RPMI7951 (cell line): ENCODE measurements at places on chromosomes 7 and 10. TPM values are rescaled to one million over a fixed set of nuclear protein-coding genes. Genes with fewer than 3 reads are reported as not detected.

GRCh38 chr10:102299873-102300272 lies 54.5 kb downstream of the GBF1 start:
- DNase-seq = peak; percentile 33

- peak; percentile 14 for DNase-seq
These were observed 14.6 kb downstream of the FGL2 start for GRCh38 chr7:77184990-77185389.

- DNase-seq = peak; percentile 23
These were observed 554.9 kb downstream of the KCNMA1 start for GRCh38 chr10:77082601-77083252.

DNA sequence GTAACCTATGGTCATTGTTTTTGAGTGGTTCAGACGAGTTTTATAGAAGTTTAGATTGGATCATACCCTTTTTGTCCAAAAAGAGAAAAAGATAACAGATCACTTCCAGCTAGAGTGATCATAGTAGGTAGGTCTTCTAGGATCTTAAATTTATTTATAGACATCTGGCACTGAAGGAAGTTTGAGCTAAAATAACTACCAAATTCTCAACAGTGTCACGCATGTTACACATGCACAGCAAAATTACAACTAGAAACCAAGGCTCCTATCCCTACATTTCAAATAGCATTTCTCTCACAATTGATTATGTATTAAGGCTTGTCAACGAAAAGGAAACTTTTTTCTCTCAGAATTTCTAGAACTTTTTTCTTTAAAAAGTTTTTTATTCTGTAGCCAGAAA lies 2.3 kb downstream of the CALU start:
- no peak for DNase-seq

DNA sequence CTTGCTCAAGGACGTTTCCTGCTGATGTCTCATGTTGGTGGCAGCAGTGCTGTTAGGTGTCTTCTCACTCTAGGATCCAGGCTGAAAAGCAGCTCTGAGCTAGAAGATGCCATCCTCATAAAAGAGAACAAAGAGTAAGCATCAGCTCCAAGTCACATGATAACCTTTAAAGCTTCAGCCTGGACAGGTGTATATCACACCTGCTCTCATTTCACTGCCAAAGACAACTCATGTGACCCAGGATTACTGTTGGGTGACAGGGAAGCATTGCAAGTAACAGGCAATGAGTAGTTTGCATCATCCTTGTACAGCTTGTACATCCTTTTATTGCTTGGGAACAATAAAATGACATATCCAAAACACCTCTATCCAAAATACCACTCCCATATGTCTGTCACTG lies 423.4 kb upstream of the DPP6 start:
- DNase-seq = no peak

DNA sequence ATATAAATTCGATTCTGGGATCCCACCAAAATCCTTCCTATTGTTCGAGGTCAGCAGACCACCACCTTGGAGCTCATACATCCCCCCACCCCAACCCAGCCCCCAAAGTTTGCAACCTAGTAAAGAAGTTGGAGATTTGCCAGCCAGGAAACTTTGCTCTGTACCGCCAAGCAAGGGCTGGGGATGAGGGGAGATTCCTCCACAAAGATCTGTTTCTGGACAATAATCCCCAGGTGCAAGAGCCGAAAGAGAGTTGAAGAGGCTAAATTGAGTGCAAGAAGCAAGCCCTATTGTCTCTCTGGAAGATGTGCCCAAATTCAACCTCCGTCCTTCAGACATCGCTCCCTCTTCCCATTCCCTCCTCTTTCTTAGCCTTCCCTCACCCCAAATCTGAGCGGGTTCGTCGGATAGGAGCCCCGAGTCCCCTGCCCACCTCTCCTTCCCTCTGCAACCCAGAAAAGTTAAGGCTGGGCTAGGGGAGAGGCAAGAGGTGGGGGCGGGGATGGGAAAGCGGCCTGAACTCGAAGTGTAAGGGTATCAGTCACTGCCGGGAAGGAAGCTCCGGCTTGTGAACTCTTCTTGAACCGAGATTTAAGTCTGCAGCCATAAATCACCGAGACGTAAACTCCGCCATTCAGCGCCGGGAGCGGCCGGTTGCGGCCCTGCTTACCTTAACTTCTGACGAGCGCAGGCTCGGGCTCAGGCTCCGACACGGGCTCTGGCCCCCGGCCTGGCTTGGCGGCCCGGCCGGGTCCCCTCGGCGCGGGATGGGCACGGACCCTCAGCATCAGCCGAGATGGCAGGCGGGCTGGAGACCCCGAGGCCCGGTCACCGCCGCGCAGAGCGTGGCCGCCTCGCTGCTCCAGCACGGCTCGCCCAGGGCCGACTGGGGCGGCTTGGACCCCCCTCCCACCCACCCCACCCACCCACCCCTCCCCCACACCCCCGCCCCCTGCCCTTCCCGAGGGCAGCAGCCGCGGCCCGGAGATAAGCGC lies 10.8 kb upstream of the HOXA2 start:
- DNase-seq = peak; percentile 90

DNA sequence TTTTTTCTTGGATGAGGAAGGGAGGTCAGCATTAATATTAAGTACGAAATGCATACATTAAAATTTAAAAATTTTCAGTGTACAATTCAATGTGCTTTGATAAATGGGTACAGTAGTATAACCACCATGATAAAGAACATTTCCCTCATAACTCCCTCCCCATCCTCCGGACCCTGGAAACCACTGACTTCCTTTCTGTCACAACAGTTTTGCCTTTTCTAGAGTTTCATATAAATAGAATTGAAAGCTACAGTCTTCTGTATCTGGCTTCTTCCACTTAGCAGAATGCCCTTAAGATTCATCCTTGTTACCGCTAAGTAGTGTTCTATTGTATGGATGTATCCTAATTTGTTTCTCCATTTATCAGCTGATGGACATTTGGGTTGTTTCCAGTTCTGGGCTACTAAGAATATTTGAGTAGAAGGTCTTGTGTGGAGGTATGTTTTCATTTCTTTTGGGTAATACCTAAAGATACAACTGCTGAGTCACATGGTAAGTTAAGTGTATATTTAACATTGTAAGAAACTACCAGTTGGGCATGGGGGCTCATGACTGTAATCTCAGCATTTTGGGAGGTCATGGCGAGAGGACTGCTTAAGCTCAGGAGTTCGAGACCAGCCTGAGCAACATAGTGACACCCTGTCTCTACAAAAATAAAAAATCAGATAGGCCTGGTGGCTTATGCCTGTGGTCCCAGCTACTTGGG lies 30.8 kb downstream of the ABI1 start:
- no peak for DNase-seq

DNA sequence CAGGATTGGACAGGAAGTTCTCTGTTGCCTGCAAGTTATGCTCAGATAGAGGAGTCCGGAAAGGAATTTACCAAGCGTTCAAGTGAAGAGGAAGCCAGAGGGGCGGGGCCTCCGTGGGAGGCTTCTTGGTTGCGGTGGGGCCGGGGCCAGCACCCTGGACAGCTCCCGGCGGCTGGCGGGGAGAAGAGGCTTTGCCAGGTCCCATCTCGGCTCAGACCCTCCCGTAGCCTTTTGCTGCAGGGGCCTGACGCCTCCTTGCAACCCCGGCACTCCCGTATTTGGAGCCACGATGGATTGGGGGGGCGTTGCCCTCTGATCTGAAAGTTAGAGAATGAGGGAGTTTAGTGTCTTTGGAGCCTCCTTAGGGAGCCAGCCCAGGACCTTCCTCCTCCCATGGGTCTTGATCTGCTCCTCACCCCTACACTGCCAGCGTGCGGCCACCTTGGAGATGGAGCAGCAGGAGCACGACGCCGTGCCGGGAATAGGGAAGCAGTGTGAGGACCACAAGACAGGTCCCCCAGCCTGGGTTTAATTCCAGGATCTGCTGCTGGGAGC lies 3.1 kb upstream of the SLC18A3 start:
- DNase-seq = peak; percentile 62

- DNase-seq = no peak
These were observed 111.0 kb downstream of the CDK6 start for GRCh38 chr7:92725161-92725925.

DNA sequence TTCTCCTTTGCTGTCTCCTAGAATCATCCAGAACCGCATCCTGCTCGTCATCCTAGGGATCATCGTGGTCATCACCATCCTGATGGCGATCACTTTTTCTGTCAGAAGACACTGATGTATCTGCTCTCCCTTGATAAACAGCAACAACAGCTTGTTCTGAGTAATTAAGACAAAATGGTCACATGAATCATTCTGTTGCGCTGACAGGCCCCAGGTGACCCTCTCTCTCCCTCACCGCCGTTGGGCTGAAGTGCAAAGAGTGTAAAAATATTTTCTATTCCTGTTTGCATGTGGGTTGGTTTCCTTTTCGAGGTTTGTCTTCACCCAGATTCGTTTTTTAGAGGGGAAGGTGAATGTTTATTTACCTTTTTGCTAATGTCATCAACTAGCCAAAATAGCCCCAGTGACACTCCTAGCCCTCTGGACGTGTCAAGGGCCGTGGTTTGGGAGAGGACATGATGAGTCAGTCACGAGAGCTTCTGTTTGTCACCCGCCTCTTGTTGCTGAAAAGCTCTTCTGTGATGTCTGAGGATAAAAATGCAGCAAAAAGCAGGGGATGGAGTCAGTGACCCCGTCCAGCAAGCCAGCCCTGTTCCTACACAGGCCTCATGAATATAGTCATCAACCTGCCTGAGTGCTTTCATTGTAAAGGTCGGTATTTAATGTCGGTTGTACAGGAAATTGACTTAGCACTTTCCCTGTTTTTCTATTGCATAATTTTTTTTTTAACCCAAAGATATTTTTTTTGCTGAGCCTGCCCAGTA lies 134.6 kb upstream of the TCF7L2 start:
- peak; percentile 50 for DNase-seq

GRCh38 chr7:158809596-158809995 lies 19.7 kb downstream of the ESYT2 start:
- no peak for DNase-seq

DNA sequence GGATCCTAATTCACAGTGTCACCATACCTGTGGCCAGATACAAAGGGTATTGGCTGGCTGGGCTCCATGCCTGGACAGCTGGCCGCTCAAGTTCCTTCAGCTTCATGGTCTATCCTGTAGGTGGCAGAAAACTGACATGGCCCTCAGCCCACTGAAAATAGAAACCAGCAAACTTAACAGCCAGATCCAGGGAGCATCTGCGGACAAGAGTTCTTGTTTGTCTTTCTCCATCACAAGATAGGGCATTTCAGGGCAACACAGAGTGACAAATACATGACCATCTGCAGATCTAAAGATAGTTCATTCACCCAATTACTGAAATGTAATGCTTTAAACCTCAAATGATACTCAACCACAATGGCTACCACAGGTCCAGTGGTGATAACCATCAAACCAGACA lies 2.8 kb downstream of the SEC31B start:
- DNase-seq = peak; percentile 49

GRCh38 chr10:114239117-114239993 lies at the start of gene VWA2:
Gene VWA2, plus strand, starts transcription at chr10:114239254. Its CDS starts 9,460 bp downstream, at chr10:114248714.
- no peak for DNase-seq

- peak; percentile 100 for DNase-seq
These were observed 183.2 kb downstream of the PRPF18 start for GRCh38 chr10:13769946-13770345.

- DNase-seq = no peak
These were observed 222.2 kb upstream of the CXCL12 start for GRCh38 chr10:44607116-44607515.

DNA sequence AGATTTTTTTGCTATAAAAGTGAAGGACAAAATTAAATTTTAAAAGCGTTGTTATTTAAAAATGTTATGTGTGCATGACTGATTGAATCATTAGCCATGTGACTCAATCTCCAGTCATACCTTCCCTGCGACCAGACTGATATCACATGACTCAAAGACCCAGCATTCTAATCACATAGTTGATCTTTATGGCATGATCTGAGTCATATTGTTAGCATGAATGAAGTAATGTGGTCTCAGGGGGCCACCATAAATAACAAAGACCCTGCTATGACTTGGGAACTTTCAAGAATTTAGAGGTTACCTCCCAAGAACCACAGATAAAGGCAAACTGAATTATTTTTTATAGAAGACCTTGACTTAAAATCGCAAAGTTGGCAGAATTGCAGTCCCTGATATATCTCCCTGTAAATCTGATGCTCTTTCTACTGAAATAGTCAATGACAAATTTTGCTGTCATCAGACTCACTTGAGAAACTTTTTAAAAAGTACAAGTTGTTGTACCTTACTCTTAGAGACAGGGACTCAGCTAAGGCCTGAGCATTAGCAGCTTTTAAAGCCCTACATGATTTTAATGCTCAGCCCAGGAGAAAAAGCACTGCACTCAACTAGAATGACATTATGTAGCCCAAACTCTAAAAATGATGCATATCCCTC lies 717.3 kb downstream of the XPNPEP1 start:
- DNase-seq = peak; percentile 70

DNA sequence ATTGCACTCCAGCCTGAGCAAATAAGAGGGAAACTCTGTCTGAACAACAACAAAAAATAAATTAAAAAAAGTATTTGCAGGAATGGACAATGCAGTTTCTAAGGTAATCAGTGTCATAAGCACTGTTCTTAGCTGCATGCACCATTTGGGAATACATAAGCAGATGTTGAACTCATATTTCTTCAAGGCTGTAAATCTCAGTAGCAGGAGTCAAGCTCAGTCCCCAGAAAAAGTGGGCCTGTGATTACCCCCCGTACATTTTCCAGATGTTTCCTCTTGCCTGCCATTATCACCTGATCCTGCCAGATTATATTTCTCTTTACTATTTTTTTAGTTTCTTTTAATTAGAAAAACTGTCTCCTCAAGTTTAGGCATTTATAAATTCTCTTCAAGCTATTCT lies 667.6 kb upstream of the ANKRD30A start:
- DNase-seq = no peak

- DNase-seq = no peak
These were observed 15.3 kb upstream of the TMEM248 start for GRCh38 chr7:66905689-66906088.

GRCh38 chr10:92756201-92757065 lies 66.7 kb downstream of the HHEX start:
- peak; percentile 36 for DNase-seq

DNA sequence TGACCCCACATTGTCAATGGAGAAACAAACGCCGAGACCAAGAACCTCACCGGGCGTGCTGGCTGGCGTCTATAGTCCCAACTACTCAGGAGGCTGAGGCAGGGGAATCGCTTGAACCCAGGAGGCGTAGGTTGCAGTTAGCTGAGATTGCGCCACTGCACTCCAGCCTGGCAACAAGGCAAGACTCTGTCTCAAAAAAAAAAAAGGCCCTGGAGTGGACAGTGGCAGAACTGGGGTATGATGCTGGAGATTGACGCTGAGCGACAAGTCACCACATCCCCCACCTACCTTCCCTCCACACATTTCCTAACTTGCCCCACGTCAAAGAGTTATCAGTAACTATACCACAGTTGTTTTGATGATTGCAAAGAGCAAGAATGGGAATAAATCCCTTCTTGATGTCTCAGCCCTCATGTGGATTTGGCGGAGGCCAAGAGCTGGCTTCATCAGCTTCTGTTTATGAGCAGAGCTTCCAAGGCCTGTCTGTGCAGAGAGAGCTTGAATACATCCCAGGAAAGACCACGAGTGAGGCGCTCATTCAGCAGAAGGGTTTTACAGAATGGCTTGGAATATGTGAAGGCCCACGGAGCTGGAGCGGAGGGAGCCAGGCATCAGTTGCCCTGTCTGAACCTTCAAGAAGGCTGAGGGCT lies 28.0 kb upstream of the TNS3 start:
- DNase-seq = no peak

GRCh38 chr10:77877441-77878344 lies 48.9 kb downstream of the DLG5 start:
- DNase-seq = no peak

GRCh38 chr10:21831986-21832820 lies 171.3 kb downstream of the DNAJC1 start:
- no peak for DNase-seq

- peak; percentile 100 for DNase-seq
These were observed 106.7 kb downstream of the TNS3 start for GRCh38 chr7:47474937-47475879.

ERVW-1 gene
- total RNA-seq = not detected in 2 replicates

LRRC4 gene
- under 0.01 TPM in 1 of 2 replicates, not detected in the other for total RNA-seq

FAM25G gene
- total RNA-seq = not detected in 2 replicates

IGFBP1 gene
- not detected in 2 replicates for total RNA-seq
